ENCODE measurements at places on chromosomes 5 and 9.
A peak's percentile ranks its signal among the peaks of the same experiment; 100 is the strongest.

GRCh38 chr5:122947372-122947771 lies 89.2 kb downstream of the PPIC start:
- DNase-seq = no peak

GRCh38 chr5:78760770-78761169 lies 112.2 kb upstream of the LHFPL2 start:
- DNase-seq = no peak

- DNase-seq = peak; percentile 77
Observed at GRCh38 chr5:110751902-110752762, 13.3 kb downstream of the SLC25A46 start.

DNA sequence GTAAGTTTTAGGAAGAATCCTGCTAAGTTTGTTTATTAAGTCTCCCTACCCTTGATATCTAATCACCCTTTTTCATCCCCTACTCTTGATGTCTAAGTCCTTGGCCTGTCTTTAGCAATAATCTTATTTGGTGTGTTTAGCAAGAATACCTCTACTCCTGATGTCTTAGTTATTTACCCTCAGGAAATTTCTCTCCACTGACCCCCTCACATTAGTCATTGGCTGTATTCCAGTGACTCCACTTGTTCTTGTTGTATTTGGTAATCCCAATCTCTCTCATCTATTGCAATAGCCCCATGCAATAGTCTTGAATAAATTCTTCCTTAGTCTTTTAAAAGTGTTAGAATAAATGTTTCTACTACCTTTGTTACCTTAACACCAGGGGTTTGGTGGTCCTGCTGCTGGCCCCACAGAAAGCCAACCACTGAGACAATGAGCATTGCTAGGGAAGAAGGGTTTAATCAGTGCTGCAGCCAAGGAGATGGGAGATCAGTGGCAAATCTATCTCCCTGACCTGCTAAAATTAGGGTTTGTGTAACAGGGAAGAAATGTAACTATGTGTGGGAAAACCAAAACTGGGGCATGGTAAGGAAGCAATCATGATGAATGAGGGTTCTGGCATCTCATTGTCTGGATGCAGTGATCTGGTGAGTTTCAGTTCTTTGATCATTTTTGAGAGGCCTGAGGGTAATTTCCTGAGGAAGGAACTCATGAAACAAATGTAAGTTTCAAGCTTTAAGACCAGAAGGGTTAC lies 236.4 kb upstream of the DAB2 start:
- DNase-seq = no peak

DNA sequence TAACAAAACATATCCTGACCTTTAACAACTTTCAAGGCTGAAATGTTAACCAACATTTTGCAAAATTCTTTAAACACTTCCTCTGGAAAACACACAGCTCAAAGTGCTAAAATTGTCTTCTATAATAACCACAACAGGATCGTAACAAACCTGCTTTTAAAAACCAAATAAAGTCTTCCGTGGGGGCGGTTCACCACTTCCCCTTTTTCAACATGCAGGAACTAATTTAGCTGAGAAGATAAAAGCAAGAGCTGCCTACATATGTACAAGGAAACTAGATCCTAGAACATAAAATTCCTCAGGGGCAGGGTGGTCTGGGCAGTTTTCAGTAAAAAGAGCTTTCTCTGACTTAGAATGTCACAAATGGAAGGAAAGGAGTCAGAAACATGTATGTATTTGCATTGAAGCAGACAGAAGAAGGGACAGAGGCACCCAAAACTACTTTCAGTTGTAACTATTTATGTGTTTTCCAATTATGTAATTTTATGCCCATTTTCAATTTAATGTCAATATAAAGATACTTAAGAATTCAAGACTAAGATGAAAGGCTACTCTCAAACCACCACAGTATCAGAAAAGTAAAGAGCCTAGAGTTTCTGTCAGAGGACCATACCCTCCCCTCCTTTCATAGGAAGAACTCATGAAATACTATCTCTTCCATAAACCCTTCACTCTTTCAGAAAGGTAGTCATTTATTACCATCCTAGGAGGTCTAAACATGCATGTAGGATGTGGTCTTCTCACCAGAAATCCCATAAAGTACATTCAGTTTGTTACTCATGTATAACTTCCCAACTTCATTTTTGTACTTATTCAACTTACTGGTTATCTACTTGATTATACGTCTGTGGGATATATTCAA lies 185.9 kb upstream of the RASA1 start:
- no peak for DNase-seq

DNA sequence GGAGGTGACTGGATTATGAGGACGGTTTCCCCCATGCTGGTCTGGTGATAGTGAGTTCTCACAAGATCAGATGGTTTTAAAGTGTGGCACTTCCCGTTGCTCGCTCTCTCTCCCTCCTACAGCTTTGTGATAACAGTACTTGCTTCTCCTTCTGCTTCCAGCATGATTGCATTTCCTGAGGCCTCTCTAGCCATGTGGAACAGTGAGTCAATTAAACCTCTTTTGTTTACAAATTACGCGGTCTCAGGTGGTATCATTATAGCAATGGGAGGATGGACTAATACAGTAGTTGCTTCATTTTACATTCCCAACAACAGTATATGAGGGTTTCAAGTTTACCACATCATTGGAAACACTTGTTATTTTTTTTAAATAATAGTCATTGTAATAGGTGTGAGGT lies 937.3 kb upstream of the ARRDC3 start:
- DNase-seq = no peak

GRCh38 chr5:143495110-143495509 lies 91.6 kb upstream of the NR3C1 start:
- no peak for DNase-seq

DNA sequence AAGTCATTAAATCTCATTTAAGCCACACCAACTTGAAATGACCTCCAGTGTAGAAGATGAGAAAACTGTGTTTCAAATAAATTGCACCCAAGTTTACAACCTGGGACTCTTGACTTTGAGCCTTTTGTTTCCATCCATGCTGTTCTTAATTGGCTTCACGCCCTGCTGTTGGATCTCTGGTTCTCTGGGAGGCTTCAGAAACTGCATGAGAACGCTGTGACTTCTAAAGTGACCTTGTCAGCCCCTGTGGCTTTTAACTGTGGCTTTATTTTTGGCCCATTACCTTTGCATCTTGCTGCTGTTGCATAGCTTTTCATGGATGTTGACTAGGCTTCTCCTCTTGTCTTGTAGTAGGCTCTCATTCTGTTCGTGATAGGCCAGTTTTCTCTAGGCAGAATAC lies 29.3 kb downstream of the TNFAIP8 start:
- DNase-seq = no peak

- DNase-seq = no peak
Observed at GRCh38 chr9:116380496-116380995, 227.0 kb downstream of the PAPPA start.

DNA sequence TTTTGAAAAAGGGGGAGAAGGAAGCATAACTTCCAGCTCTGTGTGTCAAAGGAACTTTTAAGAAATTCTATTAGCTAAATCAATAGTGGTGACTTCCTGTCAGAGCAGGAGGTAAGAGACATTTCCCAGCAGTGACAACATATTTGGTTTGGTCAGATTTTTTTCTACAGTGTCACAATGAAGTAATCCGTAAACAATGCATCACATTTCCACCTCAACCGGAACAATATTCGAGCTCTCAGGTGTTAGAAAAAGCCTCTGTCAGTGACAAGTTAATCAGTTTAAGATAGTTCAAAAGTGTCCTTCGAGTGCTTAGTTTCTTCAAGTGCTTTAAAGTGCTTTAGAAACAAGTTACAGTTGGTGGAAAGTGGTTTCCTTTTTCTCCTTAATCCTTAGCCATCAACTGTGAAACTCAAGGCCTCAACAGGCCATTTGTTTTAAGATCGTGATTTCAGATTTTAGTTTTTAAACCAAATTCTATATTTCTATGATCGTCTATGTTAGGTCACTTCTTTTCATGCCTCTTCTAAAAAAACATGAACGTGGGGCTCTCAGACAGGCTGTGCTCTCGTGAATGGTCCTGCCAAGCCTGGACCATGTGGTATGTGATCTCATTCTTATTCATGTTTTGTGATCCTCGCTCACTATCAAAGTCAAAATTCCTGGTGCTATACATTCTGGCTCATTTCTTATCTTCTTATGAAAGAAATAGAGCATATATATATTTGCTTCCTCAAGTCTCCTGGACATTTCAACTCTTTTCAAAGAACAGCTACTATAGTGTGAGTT lies 181.9 kb upstream of the HMHB1 start:
- no peak for DNase-seq

DNA sequence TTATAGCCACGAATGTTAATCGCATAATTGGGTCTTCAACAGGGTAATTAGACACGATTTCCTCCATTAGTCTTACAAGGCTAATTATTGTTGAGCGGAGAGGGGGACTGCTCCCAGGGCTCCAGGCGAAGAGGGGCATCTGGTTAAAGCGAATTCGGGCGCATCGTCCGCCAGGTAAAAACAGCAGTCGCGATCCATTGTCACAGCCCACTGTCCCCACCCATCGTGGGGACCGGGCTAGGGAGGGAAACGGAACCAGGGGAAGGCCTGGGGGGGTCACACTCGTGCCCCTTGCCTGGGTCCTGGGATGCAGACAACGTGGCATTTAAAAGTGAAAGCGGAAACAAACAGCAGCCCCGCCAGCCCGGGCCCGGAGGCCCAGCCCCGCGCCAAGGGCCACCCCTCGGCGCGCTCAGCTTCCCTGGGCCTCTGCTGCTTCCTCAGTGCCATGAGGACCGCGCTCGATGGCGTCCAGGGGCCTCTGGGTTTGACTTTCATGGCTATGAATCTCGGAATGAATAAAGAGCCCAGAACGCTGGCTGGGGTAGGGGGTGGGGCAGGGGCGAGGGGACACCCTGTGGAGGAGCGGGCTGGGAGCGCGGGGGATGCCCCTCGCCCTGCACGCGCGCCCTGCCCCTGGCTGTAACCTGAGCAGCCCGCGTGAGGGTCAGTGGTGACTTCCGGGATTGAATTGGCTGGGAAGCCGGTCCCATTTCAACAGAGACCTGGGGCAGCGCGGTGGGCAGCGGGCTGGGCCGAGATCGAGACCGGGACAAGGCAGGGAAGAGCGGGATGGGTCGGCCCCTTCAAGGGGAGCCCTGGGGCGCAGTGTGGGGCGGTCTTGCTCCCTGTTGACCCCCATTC lies 99.9 kb downstream of the GTF3C4 start:
- DNase-seq = no peak

GRCh38 chr9:89716559-89716958 lies 111.7 kb downstream of the GADD45G start:
- no peak for DNase-seq

- DNase-seq = no peak
Observed at GRCh38 chr5:39720136-39720535, 295.4 kb upstream of the DAB2 start.

- no peak for DNase-seq
Observed at GRCh38 chr9:1939926-1940368, 75.2 kb upstream of the SMARCA2 start.

GRCh38 chr5:5782402-5782801 lies 359.9 kb downstream of the ICE1 start:
- no peak for DNase-seq

All from HFF-Myc (cell line).